ENCODE measurements at places on chromosomes 16 and 17.

GRCh38 chr17:76395980-76396379 is 11.6 kb downstream of the SPHK1 start:
- DNase-seq: no peak

DNA sequence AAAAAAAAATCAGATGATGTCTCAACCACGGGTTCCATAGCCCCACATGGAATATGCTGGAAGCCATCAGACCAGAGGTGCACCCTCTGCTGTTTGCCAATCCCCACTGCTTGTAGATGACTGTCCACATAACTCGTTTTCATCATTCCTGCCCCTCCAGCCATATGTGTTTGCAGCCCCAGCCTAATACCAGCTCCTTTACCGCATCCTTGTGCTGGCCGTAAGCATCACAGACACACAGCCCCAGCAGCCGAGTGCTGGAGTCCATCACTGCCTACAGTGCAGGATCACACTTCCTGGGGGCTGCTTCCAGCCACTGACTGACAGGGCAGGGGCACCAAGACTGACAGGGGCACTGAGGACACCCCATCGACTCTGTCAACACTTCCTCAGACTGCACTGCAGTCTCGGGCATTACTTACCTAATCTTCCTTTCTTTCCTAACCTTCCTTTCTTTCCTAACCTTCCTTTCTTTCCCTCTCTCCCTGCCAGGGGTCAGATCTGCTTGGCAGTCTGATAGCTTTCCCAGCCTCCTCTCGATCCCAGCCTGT is 5.0 kb downstream of the RCVRN start:
- no peak for DNase-seq

DNA sequence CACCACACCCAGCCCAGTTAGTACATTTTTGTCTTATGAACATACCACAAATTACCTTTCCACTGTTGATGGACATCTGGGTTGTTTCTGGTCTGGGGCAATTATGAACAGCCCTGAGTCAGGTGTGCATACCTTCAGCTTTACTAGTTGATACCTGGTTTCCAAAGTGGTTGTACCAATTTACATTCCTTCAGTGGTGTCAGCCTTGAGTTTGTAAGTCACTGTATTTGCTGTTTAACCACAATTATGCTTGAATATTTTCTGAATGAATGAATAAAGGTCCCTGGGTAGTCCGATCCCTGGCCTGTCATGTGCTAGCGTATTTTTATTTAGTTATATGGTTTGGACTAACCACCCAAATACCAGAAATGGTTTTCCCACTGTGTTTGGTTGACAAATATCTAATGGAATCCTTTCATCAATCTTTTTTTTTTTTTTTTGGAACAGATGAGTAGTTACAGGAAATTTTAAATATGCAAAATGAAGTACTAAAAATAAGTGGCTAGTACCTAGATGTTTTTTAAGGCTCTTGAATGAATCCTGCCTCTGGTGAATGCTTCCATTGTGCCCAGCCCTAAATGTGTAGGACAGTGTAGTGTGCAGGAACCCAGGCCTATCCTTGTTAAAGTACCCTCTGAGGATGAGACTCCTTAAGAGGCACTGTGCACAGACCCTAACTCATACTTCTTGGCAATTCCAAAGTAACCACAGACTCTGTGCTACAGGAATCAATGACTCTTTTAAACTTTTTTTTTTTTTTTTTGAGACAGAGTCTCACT is 3.7 kb downstream of the DUSP14 start:
- DNase-seq: peak; percentile 16

- DNase-seq: no peak
Observed at GRCh38 chr16:12708266-12708665, 95.4 kb downstream of the CPPED1 start.

GRCh38 chr16:75064403-75065148 is 52.0 kb downstream of the LDHD start:
- peak; percentile 82 for DNase-seq

GRCh38 chr16:74143171-74143570 is 153.4 kb upstream of the PSMD7 start:
- DNase-seq: no peak

DNA sequence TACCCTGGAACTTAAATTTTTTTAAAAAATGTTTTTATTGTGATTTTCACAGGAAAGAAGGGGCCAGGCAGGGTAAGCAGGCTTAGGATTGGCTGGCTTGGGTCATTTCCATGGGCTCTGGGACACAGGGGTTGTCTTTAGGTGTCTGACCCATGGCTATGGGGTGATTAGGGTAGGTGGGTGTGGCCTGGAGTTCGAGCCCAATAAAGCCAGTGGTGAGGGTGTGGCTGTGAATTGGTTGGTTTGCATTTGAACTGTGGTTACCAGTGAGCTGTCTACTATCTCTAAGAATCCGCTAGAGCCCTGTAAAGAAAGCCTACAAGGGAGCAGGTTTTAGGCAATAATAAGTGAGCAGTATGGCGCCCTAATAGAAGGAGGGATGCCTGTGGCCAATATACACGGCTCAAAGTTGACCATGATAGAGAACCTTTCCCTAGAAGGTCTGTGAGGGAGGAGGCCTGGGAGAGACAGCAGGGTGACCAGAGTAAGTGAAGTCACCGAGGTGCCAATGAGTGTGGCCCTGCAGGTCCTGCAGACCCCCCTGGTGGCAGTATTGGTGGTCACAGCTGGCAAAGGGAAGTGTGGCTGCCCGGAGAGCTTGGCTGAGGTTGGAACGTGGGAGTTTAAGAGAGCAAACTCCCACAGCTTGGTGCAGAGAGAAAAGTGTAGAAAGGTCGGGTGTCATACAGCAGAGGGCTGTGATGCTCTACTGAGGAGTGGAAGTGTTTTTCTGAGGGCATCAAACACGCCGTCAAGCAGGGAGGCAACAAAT is 454.0 kb downstream of the WWOX start:
- no peak for DNase-seq

- no peak for DNase-seq
Observed at GRCh38 chr16:7422036-7422888, 89.6 kb downstream of the RBFOX1 start.

DNA sequence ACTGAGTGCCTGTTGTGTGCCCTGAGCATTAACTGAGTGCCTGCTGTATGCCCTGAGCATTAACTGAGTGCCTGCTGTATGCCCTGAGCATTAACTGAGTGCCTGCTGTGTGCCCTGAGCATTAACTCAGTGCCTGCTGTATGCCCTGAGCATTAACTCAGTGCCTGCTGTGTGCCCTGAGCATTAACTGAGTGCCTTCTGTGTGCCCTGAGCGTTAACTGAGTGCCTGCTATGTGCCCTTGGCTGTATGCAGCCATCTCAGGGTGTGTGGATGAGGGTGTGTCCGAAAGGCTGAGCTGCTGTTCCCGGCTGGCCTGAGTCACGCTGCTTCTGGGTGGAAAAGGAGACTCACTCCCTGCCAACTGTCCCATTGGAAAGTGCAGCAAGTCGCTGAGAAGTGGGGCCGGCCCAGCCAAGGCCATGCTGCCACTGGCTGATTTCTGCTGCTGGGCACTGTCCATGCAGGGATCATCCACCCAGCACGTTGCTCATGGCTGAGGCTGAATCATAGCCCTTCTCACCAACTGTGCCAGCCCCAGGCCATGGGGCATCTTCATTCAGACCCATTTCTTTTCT is 113.8 kb downstream of the OR1D5 start:
- DNase-seq: peak; percentile 34

GRCh38 chr16:9365370-9365728 is 273.9 kb downstream of the HAPSTR1 start:
- DNase-seq: no peak

GRCh38 chr16:71724320-71724751 is at the start of gene PHLPP2:
Gene PHLPP2, minus strand, starts transcription at chr16:71724701. Its CDS starts 9,906 bp downstream, at chr16:71714795.
- no peak for DNase-seq

- DNase-seq: peak; percentile 77
Observed at GRCh38 chr17:50630524-50631194, 4.0 kb upstream of the ABCC3 start.

GRCh38 chr17:70314096-70314495 is 144.8 kb downstream of the KCNJ2 start:
- no peak for DNase-seq

- DNase-seq: no peak
Observed at GRCh38 chr17:35286120-35286781, 43.4 kb downstream of the SLFN5 start.

DNA sequence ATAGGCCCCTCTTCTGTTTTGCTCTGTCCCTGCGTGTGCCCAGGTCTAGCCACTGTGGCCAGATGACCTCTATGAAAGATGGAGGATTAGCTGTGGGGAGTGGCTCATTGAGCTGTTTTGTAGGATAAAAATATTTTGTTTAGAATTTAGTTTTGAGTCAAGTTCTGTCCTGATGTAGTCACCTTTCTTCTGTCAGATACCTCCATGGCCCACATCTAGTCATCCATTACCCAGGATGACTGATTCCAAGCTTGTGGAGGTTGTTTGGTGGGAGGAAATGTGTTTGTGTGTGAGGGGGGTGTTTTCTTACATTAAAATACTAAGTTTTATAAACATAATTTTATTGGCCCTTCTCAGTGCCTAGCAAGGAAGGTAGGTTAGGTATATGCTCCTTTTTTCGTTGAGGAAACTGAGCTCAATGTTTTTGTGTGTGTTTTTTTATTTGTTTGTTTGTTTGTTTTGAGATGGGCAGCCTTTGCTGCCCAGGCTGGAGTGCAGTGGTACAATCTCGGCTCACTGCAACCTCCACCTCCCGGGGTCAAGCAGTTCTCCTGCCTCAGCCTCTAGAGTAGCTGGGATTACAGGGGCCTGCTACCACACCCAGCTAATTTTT is 16.3 kb downstream of the SNX11 start:
- no peak for DNase-seq

Measured in LoVo (cell line).